Activated T-helper 9 cell treated with anti-CD3 and anti-CD28 coated beads, Interleukin-2, amount 50 U/mL, for 16 hours (primary cell): ENCODE measurements at places on chromosomes 5 and 9.
A peak's percentile ranks its signal among the peaks of the same experiment; 100 is the strongest.

GRCh38 chr9:83707518-83707767, 315 bp downstream of the UBQLN1 start:
- DNase-seq, result peak; percentile 72

GRCh38 chr9:124788542-124789217, 11.7 kb downstream of the OLFML2A start:
- DNase-seq, result no peak

DNA sequence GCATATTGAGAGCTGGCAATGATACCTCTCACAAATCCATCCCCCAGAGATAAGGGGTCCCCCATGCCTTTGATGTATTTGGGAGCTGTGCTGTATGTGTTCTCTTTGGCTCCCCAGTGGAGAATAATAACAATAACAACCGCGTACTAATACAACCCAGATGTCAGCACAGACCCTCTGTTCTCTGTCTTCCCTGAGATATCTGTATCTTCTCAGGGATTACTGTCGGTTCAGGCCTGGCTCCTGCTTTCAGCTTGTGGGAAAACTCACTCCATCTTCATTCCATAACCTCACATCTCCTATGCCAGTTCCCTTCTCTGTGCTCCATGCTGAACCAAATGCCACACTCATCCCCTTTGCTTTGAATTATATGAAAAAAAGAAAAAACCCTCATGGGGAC, 76.2 kb downstream of the TMC1 start:
- DNase-seq, result no peak

DNA sequence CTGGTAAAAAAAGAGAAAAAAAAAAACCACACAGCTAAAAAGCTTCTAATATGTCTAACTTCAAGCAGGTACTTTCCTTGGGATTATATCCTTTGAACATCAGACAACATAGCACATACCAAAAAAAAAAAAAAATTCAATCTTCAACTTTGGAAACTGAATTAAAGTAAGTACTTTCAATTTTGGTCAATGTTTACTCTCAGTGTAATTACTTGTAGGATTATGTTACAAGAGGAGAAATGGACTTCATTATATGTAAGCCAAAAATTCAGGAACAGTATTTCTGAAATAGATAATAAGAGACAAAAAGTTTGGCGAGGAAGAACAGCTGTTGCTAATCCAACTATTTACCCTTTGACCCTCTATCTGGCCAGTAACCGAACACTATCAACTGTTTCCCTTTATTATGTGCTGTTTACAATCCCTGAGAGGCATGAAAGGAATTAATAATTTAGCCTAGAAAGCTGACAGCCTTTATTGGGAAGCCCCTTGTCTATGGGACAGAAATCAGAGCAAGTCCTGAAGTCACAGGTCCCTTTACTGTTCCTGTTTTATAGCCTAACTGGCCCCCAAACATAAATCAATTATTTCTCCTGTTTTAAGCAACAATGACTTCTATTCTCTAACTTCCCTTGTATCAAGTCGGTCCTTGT, 46.6 kb downstream of the NR6A1 start:
- no peak for DNase-seq

DNA sequence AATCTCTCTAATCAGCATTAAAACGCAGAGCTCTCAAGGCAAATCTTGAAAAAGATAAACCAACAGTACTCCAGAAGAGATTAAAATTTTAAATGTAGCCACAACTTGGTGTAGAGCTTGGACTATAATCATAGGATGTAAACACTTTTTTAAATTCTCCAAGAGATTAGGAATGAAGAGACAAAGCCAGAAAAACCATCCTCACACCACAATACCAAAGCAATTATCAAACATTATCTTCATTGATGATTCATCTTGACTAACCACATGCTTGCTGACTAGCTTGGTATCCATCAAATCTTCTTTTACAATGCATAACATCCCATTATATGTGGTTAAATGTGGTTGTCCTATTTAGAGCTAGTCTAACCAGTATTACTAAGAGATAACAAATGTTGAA, 815.1 kb downstream of the TLE1 start:
- no peak for DNase-seq

DNA sequence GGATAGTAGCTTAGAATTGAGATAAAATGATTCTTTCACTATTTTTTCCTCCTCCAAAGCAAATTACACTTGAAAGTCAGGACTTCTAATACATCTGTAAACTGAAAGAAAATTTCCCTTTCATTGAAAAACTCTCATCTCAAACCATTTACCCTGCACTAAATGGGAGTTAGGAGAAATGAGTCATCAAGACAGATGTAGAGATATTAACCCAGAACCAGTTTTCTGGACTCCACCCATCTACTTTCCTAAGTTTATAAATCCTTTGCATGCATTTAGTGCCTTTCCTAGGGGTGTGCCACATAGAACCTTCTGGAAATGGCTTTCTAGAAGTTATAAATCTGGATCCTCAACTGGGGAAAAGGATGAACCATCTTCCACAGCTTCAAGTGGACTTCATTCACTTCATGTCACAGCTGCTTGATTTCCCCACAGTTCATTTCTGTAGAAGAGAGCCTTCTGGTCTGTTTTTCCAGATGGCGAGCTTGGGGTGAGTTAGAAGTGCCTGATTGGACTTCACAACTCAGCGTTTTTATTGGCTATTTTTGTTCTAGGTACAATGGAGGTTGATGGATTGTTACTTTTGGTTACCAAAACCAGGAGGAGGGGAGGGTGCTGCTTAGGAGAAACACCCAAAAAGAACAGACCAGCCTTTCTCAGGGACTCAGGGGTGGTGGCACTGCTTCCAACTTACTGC, 72.5 kb upstream of the GPR151 start:
- no peak for DNase-seq

DNA sequence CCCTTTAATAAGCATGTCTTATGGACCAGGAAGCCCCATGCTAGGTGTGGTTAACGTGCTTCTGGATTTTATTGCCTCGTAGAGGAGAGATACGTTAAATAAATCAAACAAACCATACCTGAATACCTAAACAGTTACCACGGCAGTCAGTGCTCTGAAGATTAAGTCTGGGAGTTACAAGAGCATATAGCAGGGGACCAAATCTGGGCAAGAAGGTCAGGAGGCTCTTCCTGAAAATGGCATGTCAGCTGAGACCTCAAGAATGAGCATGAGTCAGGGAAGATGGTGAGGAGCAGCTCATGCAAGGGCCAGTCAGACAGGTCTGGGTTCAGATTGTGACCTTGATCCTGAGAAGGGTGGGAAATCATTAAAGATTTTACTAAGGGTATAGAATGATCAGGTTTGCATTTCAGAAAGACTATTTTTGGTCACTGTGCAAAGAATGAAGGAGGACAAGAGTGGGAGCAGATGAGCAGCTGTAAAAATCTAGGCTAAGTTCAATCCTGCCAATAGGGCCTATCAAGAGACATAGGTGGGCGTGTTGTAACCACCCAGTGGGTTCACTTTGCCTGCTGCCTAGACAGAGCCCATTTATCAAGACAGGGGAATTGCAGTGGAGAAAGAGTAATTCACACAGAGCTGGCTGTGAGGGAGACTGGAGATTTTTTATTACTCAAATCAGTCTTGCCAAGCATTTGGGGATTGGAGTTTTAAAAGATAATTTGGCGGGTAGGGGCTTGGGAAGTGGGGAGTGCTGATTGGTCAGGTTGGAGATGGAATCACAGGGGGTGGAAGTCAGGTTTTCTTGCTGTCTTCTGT, 4.8 kb upstream of the ZNF366 start:
- no peak for DNase-seq

DNA sequence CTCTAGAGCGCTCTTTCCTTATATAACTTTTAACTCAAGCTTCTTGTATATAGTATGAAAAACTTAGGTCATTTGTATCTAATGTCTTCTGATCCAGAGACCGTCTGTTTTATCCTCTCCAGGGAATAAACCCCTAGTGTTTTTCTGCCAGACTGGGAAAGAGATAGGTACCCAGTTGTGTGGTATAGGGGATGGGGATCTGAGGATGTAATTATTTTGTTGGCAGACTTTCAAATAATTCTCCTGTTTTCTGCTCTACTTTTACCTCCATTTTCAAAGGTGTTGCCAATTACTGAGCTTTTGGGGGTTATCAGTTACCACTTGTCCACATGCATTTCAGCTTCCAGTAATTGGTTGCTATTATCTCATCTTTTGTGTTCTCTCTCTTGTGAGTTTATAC, 17.9 kb downstream of the CCDC171 start:
- DNase-seq, result no peak

GRCh38 chr9:133700819-133701320, 37.3 kb downstream of the SARDH start:
- DNase-seq, result no peak

DNA sequence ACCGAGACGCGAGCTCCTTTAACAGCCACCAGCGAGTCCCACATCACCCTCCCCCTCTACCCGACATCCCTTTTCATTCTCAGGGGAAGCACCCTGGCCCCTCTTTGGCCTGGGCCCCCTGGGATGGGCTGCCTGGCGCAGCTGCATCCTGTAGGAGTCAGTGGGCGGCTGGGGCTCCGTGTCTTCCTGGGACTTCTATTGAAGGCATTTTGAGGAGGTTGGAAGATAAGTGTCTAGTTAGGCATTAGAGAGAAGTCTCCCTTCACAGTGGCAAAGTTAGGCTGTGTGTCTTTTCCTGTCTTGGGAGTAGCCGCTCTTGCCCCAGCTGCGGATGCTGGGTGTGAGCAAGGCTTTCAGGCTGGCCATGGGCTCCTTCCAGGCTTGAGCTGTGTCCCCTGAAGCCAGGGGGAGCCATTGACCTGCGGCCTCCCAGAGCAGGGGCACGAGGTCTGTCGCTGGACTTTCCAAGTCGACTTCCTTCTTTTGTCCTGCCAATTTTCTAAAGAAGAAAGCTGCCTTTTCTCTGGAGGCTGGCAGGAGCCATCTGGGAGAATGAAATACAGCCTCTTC, 18.6 kb upstream of the NKD2 start:
- no peak for DNase-seq

GRCh38 chr5:22728610-22729009, 124.5 kb downstream of the CDH12 start:
- DNase-seq, result no peak

DNA sequence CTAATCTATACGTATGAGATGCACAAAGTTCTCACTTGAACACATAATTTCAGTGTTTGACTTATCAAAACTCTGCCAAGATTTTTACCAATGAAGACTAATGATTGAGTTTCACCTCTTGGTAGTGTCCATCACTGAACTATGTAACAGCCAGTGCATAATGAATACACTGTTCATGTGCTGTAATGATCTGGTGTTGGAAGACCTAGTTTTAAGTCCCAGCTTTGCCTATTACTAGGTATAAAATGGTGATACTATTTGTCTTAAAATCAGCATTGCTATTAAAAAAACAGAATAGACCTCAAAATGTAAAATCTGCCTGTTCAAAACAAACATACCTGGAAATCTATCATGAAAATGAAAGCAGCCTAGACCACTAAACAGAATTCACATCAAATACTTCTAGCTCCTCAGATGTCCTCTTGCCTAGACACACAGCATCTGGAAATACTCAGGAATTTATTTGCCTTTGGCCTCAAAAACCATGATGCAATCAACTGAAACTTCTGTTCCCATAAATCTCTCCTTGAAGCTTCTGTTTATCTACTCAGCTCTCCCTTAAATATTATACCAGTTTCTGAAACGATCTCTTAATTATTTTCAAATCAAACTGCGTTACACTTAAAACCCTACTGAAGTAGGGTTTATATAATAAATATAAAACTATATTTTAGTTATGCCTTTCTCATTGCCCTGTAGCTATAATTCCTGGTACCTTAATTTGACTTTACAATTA, 38.1 kb downstream of the MRPS27 start:
- no peak for DNase-seq

- no peak for DNase-seq
These were observed 10.6 kb downstream of the UCK1 start for GRCh38 chr9:131520503-131520902.

- DNase-seq, result no peak
These were observed 17.7 kb upstream of the CPLX2 start for GRCh38 chr5:175853573-175854230.

- no peak for DNase-seq
These were observed 132.2 kb downstream of the EBF1 start for GRCh38 chr5:158967541-158967940.

GRCh38 chr5:50576686-50577256, 89.7 kb upstream of the PARP8 start:
- no peak for DNase-seq

DNA sequence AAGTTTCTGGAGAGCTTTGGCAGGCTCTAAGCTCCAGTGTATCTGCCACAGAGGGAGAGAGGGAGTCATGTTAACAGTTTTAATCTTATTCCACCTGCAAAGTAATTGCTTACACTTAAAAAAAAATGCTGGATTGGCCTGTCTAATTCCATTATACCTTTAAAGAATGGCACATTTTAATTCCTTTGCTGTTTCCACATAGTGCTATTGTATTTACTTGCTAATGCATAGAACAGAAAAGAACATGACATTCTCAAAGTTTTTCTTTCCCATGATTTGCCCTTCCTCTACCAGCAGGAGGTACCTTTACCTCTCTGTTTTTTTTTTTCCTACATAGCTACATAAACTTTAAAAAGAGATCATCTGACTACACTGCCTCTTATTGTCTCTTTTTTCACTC, 318.0 kb downstream of the GLIS3 start:
- DNase-seq, result no peak

DNA sequence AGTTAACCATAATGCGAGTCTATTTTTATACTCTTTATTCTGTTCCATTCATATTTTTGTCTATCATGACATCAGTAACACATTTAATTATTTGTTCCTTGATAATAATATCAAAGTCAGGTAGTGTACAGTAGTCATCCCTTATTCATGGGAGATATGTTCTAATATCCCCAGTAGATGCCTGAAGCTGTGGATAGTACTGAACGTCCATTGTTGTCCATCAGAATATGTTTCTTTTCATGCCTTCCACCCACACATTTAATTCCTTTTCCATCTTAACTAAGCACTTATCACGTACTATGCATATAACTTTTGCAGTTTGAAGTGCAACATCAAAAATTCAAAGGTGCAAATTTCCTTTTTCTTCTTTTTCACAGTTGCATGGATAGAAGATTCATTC, 53.6 kb downstream of the FER start:
- no peak for DNase-seq

DNA sequence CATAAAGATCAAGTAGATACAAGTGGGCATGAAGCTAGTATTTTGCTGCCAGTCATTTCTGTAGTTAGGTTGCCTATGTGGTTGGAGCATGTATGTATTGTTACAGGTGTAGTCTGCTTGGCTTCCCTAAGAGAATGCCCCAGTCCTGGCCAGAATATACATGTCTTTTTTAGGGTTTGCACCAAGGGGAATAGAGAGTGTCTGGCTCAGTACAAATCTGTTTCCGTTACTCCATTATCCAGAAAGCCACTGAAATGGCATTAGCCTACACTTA, 23.2 kb downstream of the TGFBR1 start:
- no peak for DNase-seq

GRCh38 chr5:59062986-59063683, 480.3 kb downstream of the RAB3C start:
- no peak for DNase-seq

- DNase-seq, result no peak
These were observed 99.9 kb downstream of the ENC1 start for GRCh38 chr5:74540622-74541021.

DNA sequence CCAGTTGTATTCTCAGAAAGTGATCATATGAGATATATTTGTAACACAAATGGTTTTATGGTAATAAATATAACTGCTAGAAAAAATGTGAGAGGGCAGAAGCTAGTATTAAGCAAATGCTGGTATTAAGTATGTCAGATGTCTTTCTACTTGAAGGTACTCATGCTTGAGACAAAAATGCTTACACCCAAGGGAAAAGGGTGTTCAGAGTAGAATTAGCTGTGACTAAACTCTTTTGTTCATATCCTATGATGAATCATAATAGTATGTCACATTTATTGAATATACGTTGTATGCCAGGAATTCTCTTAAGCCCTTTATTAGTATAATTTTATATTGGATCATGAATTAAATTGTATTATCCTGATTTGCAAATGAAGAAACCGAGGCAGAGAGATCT, 2.2 kb downstream of the ADGRV1 start:
- no peak for DNase-seq
